ENCODE measurements at places on chromosomes 16 and 17.

DNA sequence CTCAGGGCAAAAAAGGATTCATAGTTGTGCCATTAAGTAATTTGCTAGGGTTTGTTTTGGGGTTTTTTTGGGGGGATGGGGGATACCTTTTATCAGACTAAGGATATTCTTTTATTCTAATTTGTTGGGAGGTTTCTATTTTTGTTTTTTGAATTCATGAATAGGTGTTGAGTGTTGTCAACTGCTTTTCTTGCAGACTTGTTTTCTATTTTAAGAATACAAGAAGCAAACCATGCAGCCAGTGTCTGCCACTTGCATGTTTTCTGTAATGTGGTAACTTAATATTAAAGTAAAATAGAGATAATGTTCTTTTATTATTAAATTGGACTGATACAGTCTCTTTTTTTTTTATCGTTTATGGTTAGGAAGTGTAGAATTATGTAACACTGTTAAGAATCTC is 49.5 kb downstream of the NFATC3 start:
- DNase-seq = no peak

GRCh38 chr16:17375461-17376304 is 95.1 kb downstream of the XYLT1 start:
- DNase-seq = no peak

DNA sequence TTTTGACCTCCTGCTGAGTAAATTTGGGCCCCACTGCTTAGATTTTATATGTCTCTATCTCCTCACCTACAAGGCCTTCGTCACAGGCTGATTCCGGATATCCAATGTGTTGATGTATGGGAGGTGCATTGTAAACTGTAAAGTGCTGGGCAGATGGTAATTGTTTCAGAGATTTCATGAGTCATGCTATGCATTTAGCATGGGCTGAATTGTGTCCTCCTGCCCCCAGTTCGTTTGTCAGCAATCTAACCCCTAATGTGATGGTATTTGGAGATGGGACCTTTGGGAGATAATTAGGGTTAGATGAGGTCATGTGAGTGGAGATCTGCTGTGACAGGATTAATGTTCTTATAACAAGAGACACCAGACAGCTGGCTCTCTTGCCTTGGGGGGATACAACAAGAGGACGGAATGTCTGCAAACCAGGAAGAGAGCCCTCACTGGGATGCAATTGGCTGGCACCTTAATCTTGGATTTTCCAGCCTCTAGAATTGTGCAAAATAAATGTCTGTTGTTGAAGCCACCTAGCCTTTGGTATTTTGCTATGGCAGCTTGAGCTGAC is 101.8 kb upstream of the NLRP1 start:
- peak; percentile 67 for DNase-seq

DNA sequence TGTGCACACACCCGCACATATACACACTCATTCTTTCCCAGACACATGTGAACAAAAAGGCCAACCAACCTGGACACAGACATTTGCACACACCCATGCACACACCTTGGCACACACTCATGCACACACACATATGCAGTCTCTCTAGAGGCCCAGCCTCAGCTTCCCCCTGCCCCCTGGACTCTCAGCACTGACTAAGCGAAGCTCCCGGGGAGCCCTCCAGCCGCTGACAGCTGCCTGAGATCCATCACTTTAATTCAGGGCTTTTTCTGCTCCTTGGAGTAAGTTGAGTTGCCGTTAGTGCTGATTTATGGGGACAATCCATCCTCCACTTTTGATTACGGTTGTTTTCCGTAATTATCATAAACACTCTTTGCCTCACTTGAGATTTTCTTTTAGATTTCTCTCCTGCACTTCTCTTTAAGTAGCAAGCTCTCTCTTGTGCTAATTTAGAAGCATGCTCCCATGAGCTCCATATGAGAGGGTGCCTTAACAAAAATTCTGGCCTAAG is 158.6 kb upstream of the CDC42EP4 start:
- DNase-seq = no peak

GRCh38 chr17:28997806-28998205 is 8.0 kb downstream of the SEZ6 start:
- DNase-seq = no peak

DNA sequence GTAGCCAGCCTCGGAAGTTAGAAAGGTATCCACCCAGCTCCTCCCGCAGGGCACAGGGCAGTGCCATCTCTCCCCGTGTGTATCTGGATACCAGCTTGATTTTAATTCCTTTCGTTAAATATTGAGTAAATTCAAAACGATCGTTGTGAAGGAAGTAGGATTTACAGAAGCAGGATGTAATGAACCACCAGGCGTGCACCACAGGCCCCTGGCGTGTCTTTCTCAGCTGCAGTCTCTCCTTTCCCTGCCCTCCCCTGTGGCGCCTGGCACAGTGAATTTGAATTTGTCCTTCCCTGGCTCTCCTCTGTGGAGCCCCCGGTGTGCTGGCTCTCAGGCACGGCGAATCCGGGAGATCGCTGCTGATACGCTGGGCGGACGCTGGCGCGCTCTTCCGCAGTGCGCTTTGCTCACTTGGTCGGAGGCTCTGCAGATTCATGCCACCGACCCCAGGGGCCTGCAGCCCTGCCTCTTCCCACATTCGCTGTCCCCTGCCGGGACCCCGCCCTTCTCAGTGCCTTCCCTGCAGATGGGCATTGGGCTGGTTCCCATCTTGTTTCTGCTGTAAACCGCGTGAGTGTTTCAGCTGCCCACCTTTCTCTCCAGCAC is 164.6 kb downstream of the RPTOR start:
- no peak for DNase-seq

DNA sequence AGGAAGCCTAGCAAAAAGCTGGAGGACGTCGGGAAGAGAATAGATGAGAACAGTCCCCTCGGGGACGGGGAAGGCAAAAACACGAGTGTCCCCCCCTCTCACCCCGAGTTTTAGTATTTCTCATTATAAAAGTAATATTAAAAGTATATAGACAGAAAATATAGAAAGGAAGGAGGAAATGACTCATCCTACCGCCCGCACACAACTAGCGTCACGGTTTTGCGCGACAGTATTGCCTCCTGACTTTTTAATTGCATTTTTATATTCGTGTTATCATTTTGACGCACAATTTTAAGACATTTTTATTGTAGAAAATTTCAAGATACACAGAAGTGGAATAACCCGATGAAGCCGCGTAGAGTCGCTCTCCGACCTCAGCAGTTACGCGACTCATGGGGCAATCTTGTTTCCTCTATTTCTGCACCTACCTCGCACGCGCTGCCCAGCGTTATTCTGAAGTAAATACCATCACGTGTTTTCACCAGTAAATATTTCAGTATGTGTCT is 652 bp upstream of the SLC25A19 start:
- no peak for DNase-seq

- no peak for DNase-seq
These were observed 15.9 kb upstream of the CBX2 start for GRCh38 chr17:79761894-79762589.

- no peak for DNase-seq
These were observed 308.7 kb upstream of the N4BP1 start for GRCh38 chr16:48918520-48919258.

Measured in retina (tissue), 1 donor.